ENCODE measurements at places on chromosomes 3 and 15.
A peak's percentile ranks its signal among the peaks of the same experiment; 100 is the strongest.

DNA sequence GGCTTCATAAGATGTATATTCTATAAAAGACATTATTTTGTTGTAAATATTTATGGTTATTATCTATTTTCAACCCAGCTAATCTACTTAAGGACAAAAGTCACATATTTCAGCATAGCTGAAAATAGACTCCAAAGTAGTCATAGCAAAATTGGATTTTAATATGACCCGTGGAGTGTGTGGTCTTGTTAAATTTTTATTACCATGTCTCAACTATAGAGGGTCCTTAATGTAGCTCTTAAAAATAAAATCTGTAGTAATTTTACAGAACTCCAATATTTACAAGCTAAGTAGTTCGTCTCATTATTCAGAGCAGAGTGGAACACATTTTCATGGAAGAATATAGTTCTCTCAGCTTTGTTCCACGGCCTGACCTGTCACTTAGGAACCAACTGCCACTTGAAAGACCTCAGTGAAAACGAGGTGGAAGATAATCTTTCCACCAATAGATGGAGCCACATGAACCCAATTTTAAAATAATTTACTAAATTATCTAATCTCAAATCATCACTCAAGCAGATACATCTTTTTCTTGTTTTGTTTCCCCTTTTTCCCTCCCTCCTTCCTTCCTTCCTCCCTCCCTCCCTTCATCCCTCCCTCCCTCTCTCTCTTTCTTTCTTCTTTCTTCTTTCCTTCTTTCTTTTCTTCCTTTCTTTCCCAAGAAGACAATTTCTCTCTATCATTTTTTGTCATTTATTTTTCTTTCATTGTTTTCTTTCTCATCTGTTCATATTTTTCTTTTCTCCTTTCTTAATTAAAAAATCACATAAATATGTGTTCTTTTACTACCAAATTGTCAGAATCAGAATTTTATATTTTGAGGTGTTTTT is 97.2 kb downstream of the CLDN1 start:
- peak; percentile 10 for DNase-seq

DNA sequence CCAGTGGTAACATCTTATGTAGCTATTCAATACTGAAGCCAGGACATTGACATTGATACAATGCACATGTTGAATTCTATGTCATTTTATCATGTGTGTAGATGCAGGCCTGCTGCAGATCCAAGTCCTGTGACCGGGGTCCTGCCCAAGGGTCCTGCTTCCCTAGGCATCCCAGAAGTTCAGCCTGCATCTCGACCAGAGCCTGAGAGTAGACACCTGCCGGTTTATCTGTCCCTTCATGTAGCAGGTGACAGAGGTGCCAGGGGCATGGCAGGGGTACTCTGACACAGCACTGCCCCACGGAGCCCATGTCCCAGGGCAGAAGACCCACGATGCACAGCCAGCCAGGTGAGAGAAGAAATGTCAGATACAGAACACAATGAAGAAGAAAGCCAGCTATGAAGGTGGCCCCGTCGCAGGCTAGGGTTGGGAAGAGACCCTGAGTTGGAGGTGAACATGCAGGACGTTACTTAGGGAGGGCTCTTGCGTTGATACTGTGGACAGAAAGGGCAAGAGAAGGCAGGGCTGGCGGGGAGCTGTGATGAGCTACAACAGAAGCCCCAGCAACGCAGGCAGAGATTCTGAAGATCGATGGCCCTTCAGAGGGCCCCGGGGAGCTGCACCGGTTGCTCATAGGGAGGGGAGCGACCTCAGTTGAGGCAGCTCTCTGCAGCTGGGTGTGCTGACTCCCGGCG is 51.0 kb downstream of the TPRA1 start:
- DNase-seq, result no peak

- peak; percentile 91 for DNase-seq
These were observed 27.3 kb upstream of the NMB start for GRCh38 chr15:84685304-84685703.

DNA sequence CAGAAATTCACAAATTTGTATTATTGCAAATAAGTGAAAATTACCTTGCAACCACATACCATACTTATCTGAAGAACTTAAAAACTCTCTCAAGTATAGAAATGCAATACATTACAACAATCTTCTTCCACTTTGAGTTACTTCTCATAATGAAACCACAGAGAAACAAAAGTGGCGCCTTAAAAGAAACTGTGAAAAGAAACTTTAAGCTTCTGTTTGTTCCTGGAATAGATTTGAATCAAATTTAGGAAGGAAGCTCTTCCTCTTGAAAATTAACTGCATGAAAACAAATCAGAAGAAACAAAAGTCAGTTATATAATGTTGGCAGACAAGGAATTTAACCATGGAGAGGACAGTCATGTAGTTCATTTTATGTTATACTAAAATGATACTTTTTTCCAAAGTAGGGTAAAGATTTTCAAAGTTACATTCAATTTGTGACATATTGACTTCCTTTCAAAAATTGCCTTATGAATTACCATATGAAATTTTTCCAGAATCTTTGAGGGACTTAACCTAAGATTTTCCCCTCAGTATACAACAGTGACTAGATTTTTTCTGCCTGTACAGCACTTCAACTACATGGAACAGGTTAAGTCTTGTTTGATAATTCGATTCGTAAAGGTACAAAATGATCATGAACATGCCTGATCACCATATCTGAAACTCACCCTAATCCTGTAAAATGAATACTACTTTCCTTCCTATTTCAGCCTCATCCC is 57.6 kb upstream of the TNFSF10 start:
- DNase-seq, result no peak

All from fibroblast of gingiva (primary cell).